ENCODE measurements at places on chromosomes 2 and 18.

GRCh38 chr2:141957827-141958450, 172.9 kb downstream of the LRP1B start:
- no peak for DNase-seq

DNA sequence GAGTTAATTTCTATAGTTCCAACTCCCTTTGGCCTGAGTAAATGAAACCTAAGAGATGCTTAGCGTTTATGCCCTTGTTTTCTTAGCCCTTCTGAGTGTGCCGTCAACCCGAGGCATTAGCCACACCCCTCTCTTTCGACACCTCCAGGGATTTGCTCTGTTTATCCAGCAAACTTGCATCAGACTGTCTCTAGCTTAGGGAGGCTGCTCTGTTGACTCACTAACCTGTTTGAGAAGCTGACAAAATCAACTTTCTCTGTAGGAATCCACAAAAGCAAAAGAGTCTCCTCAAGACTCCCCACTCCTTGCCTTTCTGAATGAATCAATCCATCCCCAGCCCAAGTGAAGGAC, 317.6 kb downstream of the TNS1 start:
- peak; percentile 81 for DNase-seq

- no peak for DNase-seq
Measured at GRCh38 chr2:64538764-64539433, 14.8 kb downstream of the AFTPH start.

DNA sequence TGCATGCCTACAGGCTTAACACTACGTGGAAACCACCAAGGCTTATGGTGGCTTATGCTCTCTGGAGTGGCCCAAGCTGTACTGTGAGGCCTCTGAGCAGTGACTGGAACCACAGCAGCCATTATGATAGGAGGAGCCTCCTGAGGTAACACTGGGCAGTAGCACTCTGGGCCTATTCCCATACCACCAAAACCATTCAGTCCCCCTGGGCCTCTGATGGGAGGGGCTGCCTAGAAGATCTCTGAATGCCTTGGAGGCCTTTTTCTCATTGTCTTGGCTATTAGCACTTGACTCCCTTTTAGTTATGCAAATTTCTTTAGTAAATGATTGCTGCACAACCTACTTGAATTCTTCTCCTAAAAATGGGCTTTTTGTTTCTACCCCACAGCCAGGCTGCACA, 985.0 kb downstream of the DPP10 start:
- DNase-seq = no peak

GRCh38 chr18:23950644-23951043, 63.9 kb upstream of the TTC39C start:
- no peak for DNase-seq

GRCh38 chr2:60872510-60872928, 8.9 kb upstream of the REL start:
- DNase-seq = no peak

GRCh38 chr2:38406597-38407110, 29.6 kb upstream of the ATL2 start:
- no peak for DNase-seq

GRCh38 chr2:182115258-182115657, 129.6 kb downstream of the PPP1R1C start:
- no peak for DNase-seq

GRCh38 chr2:138291805-138292204, 209.8 kb upstream of the SPOPL start:
- no peak for DNase-seq

DNA sequence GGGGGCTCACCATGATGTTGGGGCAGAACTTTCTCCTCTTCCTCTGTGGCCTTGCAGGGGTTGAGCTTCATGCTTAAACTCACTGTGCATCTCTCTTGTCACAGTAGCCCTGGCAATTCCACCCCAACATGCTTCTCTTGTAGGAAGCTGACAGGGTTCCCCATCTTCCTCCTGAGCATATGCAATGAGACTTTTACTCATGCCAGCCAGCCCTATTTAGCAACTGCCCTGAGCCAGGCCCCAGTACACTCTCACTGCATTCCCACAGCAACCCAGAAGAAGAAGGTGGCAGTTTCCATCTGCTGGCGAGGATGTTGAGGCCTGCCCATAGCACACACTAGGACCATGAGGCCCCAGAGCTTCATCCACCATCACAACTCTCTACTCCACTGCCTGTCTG, 72.2 kb upstream of the TEX51 start:
- DNase-seq = no peak

- no peak for DNase-seq
Measured at GRCh38 chr18:24677011-24677410, 216.6 kb downstream of the HRH4 start.

DNA sequence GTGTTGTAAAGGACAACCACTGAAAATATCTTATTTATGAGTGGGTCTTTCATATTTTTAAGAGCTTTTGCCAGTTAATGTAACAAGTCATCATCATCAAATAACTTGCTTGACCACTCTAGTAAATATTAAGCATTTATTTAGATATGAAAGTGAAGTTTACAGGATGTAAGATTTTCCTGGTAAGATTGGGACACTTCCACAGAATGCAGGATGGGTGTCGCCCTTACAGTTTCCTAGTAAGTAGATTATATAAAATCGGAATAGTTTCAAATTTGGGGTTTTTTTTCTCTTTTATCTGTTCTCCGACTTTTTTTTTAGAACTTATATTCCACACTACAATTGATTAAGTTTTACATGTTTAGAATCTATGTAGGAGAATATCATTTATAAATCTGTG, 14.8 kb upstream of the SLC40A1 start:
- DNase-seq = no peak

GRCh38 chr18:57846258-57846657, 43.1 kb upstream of the ATP8B1 start:
- DNase-seq = no peak

- no peak for DNase-seq
Measured at GRCh38 chr18:76860411-76860810, 38.1 kb downstream of the ZNF236 start.

GRCh38 chr2:15094161-15094560, 461.6 kb downstream of the LRATD1 start:
- DNase-seq = no peak

- no peak for DNase-seq
Measured at GRCh38 chr2:65512783-65513182, 80.4 kb upstream of the SPRED2 start.

DNA sequence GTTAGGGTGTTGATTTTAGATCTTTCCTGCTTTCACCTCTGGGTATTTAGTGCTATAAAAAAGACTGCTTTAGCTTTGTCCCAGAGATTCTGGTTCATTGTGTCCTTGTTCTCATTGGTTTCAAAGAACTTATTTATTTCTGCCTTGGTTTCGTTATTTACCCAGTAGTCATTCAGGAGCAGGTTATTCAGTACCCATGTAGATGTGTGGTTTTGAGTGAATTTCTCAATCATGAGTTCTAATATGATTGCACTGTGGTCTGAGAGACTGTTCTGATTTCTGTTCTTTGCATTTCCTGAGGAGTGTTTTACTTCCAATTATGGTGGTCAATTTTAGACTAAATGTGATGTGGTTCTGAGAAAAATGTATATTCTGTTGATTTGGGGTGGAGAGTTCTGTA, 167.1 kb upstream of the KYNU start:
- no peak for DNase-seq

DNA sequence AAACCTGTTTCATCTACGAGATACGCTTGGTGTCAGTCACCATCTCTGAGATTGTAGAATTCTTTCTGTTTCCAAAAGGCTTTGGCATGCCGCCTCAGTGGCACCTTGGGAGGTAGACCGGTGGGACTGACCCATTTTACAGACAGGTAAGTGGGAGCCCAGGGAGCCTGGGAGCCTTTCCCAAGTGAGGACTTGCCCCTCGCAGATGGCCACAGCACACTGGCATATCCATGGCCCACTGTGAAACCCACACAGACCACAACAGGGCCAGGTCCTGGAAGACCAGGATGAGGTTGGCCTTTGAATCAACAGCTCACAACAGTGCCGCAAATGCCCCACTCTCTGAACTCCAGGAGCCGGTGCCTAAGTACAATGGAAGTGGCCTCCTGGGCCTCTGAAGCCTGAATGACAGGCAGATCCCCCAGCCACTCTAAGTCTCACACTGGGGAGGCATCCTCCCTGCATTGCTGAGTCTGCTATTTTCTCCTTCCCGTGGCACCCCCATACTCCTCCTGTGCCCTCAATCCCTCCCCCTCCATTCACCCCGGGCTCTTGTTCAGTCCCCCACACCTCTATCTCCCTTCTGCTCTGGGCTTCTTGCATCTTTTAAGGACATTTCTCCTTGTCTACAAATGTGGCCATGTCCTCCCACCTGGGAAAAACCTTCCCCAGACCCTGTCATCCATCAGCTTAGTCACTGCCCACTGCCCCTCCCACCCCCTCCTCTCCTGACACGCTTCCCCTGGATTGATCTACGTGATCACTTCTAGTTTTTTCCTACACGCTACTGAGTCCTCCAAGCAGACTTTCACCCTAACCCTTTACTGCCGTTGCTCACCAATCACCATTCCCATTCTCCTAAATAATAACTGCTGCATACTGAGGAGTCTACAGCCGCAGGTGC, 26.2 kb downstream of the CENPA start:
- no peak for DNase-seq
